Eye (tissue), 1 donor: ENCODE measurements at places on chromosomes 1 and 21.

DNA sequence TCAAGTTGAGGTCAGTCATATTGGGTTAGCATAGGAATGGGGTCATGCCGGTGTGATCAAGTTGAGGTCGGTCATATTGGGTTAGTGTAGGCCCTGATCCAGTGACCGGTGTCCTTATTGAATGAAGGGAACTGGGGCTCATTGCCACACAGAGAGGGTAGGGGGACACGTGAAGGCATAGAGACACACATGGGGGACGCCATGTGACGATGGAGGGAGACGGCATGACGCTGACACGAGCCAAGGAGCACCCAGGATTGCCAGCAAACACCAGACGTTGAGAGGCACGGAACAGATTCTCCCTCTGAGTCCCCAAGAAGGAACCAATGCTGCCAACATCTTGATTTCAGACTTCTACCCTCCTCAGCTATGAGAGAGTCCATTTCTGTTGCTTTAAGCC is 136.9 kb upstream of the ZBTB40 start:
- no peak for DNase-seq

DNA sequence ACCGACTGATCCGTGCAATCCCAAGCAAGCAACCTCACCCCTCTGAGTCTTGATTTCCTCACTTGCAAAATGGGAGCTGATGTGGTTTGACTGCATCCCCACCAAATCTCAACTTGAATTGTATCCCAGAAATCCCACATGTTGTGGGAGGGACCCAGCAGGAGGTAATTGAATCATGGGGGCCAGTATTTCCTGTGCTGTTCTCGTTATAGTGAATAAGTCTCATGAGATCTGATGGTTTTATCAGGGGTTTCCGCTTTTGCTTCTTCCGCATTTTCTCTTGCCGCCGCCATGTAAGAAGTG is 58.4 kb downstream of the FHAD1 start:
- DNase-seq = peak; percentile 26

GRCh38 chr1:172397221-172397620 is 23.3 kb upstream of the C1orf105 start:
- DNase-seq = no peak

GRCh38 chr1:2644171-2644570 is 11.4 kb upstream of the MMEL1 start:
- DNase-seq = no peak

- no peak for DNase-seq
Observed at GRCh38 chr1:18917071-18917799, 14.9 kb upstream of the ALDH4A1 start.

- no peak for DNase-seq
Observed at GRCh38 chr1:25713961-25714360, 86.0 kb upstream of the SELENON start.

- DNase-seq = no peak
Observed at GRCh38 chr1:228079601-228080263, 2.8 kb upstream of the ARF1 start.

DNA sequence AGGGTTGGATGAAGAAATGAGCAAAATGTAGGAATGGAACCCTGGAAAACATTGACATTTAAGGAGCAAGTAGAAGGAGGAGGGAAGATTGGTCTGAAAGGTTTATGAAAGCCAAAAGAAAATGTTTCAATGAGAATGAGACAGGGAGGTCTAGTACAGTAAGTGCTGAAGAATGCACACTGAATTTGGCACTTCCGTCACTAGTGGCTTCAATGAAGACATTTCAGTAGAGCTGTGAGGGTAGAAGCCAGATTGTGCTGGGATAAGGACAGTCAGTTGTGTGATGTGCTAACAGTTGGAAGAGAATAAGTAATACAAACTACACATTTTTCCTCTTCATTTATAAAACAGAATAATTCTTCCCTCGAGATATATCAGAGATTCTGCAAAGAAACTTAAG is 17.1 kb downstream of the THEM4 start:
- no peak for DNase-seq

- no peak for DNase-seq
Observed at GRCh38 chr1:54331843-54332463, 74.2 kb downstream of the SSBP3 start.

GRCh38 chr1:47645151-47645550 is 207.3 kb downstream of the FOXD2 start:
- DNase-seq = no peak

GRCh38 chr1:61247051-61247825 is 164.9 kb downstream of the NFIA start:
- DNase-seq = no peak

- no peak for DNase-seq
Observed at GRCh38 chr1:109636201-109636952, 16.7 kb downstream of the AMPD2 start.

DNA sequence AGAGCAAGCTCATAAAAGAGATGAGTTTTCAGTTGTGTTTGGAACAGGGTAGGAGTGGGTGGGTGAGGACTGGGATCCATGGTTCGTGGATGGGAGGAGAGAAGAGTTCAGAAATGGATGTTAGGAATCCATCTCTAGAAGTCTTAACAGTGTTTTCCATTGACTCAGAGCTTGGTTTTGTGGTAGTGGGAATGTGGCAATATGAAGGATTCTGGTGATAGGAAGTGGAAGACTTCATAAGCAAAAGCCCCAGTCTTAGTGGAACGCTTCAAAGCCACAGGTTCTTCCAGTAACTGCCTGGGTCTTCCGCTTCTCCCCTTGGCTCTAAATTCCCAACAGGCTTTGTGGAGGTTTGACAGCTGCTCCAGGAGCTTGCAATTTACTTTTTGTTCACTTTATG is 167.9 kb downstream of the KCNJ6 start:
- no peak for DNase-seq

GRCh38 chr1:160117709-160118183 is 2.2 kb downstream of the ATP1A2 start:
- DNase-seq = peak; percentile 76

GRCh38 chr1:203668401-203668800 is 41.8 kb downstream of the ATP2B4 start:
- DNase-seq = peak; percentile 35
